ENCODE measurements at places on chromosomes 5 and 9.

DNA sequence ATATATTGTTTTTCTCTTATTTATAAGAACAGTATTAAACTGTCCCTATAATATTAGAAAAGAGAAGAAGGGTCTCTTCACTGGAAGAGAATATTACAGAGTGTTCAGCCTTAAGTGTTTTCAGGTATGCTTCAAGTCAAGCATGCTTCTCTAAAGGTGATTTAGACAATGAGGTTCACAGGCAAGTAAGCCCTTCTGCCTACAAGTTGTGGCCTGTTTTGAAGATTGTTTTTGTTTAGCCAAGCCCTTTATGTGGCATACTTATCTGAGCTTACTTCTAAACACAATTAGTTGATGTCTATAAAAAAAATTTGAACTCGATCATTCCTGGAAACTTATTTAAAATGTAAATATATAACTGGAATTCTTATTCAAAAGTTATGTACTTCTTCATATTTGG, 343.8 kb upstream of the CDH18 start:
- no peak for DNase-seq

- DNase-seq, result no peak
Observed at GRCh38 chr9:36866840-36867239, 167.2 kb downstream of the PAX5 start.

DNA sequence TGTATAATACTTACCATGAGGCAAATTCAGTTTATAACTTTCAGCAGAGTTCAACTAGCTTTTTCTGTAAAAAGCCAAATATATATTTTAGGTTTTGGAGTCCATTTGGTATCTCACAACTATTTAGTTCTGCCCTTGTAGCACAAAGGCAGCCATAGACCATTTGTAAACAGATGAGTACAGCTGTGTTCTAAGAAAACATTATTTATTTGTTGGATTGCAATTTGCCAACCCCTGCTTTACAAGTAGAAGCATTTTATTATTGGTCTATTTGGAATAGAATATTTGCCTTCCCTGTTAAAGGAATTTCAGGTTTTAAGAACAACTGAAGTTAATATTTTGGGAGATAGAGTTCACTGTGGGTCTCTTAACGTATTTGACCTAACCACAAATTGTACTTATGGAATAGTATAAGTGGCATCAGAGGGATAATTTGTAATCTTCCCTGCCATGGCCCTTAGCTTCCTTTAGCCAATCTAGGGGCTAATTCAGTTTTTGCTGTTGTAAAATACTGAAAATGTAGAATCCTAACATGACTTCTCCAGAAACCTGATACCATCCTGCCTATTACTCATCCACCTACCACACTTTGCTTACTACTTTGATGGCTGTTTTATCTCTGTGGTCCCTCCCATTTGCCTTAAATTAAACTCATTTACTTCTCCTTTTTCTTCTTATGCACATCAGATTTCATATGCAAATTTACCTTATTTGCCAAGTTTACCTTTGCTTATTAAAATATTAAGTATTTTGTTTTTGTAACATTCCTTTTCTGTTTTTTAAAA, 109.2 kb downstream of the DMXL1 start:
- no peak for DNase-seq

DNA sequence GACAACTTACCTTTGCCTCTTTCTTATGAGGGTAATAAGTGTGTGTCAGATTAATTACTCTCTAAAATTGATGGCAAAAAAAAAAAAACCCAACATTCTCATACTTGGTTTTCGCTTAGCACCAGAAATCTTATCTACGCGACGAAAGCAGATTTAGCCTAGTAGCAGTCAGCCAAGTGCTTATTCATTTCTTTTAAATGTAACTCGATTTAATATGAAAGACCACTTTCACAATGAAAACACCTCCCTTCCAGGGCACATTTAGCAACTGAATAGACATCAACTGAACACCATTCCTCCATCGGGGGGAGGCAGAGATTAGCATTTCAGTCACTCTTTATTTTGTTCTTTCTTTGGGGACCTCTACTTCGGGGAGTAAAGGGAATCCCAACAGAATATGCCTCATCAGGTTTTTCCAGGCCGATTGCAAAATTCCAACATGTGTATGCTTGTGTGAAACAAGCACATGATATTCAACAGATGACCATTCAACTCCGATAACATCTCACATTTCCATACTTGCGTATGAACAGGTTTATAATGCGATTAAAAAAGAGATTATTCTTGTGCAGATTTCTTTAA, 124.1 kb upstream of the RETREG1 start:
- no peak for DNase-seq

- no peak for DNase-seq
Observed at GRCh38 chr5:74762599-74762998, 4.3 kb downstream of the GFM2 start.

DNA sequence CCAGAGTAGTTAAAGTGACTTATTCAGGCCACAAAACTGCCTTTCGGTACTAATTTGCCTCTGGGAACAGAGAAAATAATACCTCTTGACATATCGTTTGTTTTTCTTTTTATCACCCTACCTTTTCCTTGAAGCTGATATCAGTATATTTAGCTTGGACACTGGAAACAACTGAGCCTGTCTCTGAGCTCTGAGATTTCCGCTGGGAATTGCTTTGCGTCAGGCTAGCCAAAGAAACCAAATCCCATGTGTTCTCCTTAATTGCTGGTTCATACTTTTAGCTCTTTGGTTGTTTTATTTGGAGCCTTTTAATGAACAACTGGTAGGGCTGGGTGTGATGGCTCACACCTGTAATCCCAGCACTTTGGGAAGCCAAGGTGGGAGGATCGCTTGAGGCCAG, 30.3 kb upstream of the SNAPC3 start:
- DNase-seq, result no peak

- no peak for DNase-seq
Observed at GRCh38 chr9:38016375-38017135, 52.5 kb downstream of the SHB start.

DNA sequence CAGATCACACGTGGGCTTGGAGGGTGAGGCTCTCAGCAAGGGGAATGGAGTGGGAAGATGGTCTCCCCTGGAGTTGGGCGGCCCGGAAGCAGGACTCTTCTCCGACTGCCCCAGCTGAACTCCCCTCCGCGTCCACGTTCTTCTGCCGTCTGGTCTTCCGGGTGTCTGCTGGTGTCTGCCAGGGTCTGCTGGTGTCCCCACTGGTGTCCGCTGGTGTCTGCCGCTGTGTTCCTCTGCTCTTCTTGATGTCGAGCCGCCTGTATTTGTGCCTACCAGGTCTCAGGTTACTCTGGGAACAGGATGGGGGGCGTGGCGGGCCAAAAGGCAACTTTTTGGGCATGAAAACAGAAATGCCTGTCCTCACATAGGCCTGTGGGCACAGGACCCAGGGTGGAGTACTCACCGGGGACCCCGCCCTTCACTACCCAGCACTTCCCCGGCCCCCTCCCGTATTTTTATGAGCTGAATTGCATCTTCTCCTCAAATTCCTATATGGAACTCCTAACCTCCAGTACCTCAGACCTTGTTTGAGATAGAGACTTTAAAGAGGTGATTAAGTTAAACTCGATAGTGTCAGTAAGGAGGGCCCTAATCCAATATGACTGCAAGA, 675.4 kb downstream of the SEMA5A start:
- no peak for DNase-seq

GRCh38 chr9:34996181-34996904, 6.8 kb downstream of the DNAJB5 start:
- no peak for DNase-seq
